ENCODE measurements at places on chromosomes 1 and 21. TPM values are rescaled to one million over a fixed set of nuclear protein-coding genes. Genes with fewer than 3 reads are reported as not detected.

The SLC44A3 gene
- 15.4 TPM for total RNA-seq

The NR5A2 gene
- 0.87 TPM for total RNA-seq

The RBM11 gene
- 4.1 TPM for total RNA-seq

The SIM2 gene
- total RNA-seq: 1.0 TPM

The CASQ2 gene
- total RNA-seq: 6.6 TPM

The MRPS6 gene
- total RNA-seq: 75.8 TPM

Data from prostate gland (tissue), 2 donors.